ENCODE measurements at places on chromosomes 13 and 19. TPM values are rescaled to one million over a fixed set of nuclear protein-coding genes. Genes with fewer than 3 reads are reported as not detected.

DNA sequence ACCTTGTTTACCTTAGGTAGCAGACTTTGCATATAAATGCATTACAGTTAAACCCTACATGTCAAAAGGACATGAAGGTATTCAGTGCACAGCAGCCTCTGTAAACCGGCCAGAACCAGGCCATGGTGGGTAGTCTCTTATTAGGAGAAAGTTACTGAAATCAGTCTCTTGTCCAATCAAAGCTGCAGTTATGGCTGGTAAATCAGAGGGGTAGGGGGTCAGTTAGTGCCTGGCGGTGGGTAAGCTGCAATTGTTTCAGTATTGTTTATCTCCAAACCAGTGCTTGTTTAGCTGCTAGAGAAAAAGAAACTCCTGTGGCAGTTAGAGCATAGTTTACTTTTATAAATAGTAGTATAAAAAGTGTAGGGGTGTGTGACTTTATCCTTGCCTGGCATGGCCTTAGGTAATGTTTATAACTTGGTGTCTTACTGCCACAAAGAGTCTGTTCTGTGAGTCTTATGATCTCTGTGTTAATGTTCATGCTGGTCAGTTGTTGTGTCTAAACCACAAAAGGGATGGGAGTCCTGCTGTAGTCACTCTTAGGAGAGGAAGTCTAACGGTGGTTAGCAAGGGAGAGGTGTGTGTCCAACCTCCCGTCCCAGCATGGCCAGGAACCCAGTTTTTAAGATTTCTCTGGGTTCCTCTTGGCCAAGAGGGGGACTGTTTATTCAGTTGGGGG, 28.0 kb downstream of the CHST8 start:
- DNase-seq = no peak

IGSF23 gene
- total RNA-seq = not detected

ZNF221 gene
- 0.68 TPM for total RNA-seq

- no peak for DNase-seq
Measured at GRCh38 chr19:51331716-51332115, 10.2 kb downstream of the VSIG10L start.

DNA sequence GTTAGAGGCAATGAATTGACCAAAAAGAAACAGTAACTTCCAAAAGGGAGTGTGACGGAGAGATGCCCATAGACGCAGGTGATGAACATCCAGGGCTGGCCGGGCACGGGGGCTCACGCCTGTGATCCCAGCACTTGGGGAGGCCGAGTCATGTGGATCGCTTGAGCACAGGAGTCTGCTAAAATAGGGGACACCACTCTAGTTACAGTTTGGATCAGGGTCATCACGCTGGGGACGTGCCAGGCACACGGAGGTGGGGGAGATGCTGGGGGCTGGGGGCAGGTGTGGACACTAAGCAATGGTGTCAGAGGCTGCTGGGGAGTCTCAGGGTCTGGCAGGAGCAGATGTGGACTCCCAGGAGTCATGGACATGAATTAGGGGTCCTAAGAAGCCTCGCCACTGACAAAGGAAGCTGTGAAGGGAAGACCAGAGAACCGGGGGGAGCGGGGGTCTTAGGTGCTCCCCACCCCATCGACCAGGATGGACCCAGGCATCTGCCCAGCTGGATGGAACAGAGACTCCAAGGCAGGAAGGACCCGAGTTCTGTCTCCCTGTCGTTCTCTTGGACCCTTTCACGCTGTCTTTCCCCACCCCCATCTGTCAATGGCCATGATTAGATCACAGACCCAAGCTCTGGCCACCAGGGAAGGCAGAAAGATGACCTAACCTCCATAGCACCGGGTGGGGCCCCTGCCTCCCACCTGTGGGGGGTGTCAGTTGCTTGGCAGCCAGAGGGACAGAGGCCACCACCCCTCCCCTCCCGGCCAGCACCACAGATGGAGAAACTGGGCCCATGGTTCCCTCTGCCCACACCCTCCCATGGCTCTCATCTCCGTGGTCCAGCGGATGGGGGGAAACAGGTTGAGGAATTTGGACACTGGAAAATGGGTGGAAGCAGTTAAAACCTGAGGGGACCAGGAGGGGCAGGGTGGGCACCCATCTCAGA, 19.6 kb downstream of the CCDC8 start:
- no peak for DNase-seq

GRCh38 chr19:570937-571565, 1.3 kb upstream of the BSG start:
- DNase-seq = peak; percentile 66

- DNase-seq = no peak
Measured at GRCh38 chr13:86813198-86813597, 858.0 kb upstream of the SLITRK5 start.

DNA sequence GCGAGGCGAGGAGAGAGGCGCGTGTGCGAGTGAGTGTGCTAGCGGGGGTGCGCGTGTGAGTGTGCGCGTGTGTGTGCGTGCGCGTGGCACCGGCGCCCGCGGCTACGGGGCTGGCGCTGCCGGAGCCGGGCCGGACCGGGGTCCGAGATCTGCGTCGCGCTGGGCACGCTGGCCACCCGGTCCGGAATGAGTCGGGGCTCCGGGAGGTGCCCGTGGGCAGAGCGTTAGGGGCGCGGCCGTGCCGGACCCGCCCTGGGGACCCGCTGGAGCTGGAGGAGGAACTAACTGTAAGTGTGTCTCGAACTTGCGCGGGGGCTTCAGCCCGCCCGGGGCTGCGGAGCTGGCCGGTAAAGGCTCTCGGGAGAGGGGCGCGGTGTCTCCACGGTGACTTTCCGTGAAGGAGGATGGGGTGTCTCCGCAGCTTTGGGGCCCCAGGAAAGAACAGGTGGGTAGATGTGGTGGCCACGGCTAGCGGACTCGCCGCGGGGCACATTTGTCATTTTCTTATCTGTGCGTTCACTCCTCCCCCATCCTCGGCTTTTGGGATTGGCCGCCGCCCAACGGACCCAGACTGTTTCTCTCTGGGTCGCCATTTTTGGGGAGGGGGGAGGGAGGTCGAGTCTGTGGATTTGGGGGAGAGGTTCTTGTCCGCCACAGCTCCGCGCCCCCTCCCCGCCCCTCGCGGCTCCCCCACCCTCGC, 10.1 kb upstream of the SOX1 start:
- no peak for DNase-seq

RASGRP4 gene
- total RNA-seq = not detected

GRCh38 chr19:40284501-40285352, at the start of gene AKT2:
Gene AKT2, minus strand, starts transcription at chr19:40285345. Its CDS starts 20,078 bp downstream, at chr19:40265267.
- no peak for DNase-seq

PODNL1 gene
- 0.34 TPM for total RNA-seq

DNA sequence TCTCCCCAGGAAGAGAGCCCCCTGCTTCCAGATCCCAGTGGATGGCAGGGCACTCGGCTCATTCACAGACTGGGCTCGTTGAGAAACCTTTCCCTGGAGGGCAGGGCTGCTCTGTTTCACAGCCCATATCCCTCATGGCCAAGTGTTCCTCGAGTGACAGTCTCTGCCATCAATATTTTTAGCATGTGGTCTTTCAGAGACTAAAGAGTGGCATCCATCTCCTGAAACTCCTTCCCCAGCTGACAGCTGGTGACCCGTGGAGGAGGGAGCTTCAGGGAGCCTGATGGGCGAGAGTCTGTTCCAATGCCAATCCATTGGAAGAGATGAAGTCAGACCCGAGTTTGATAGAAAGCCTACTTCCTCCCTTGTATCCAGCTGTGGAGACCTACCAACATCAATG, 30.7 kb upstream of the ALOX5AP start:
- no peak for DNase-seq

DNA sequence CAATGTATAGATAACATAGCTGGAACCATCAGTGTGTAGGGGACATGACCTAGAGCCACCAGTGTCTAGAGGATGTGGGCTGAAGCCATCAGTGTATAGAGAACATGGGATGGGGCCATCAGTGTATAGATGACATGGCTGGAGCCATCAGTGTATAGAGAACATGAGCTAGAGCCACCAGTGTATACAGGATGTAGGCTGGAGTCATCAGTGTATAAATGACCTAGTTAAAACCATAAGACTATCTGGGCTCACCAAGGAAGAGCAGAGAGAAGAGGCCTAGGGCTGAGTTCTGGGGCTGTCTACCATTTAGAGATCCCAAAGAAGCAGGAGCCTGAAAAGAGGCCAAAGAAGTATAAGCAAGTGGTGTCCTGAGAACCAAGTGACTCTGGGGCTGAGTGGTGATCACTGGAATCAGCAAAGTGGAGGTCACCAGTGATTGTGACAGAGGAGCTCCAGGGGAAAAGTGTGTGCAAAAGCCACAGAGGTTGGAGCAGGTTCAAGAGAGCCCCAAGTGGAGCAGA, 41.0 kb downstream of the RFX2 start:
- DNase-seq = no peak

- no peak for DNase-seq
Measured at GRCh38 chr13:112895521-112896465, 73.2 kb upstream of the MCF2L start.

DNA sequence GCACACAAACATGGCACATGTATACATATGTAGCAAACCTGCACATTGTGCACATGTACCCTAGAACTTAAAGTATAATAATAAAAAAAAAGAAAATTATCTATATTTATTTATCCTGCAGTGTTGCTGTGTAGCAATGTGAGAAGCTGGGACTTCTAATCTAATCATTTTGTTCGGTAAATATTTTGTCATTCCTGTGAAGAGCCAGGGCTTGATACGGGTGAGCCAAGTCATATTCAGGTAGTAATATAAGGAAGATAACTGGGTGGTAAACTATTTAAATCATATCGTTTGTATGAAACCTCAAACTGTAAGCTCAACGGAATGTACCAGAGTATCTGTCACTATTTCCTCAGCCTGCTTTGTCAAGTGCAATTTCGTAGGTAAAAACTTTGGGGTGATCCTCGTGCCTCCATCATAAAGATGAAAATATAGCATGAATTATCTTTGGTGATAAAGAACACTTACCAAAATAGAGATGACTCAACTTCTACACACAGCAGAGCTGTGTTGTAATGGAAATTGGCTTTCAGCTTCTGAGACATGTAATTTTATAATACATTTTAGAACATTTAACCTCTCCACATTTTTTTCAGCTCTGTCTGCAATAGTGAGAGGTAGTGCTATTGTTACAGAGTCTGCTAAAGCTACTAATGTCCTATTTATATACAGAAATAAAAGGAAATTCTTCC, 92.9 kb downstream of the PCDH9 start:
- no peak for DNase-seq

KLHL1 gene
- total RNA-seq = not detected

- no peak for DNase-seq
Measured at GRCh38 chr19:30671622-30672051, 299.5 kb downstream of the ZNF536 start.

- DNase-seq = peak; percentile 18
Measured at GRCh38 chr13:51044023-51044665, 66.9 kb downstream of the C13orf42 start.
